ENCODE measurements at places on chromosomes 7 and 10. TPM values are rescaled to one million over a fixed set of nuclear protein-coding genes. Genes with fewer than 3 reads are reported as not detected.

The TECTB gene
- not detected for polyA plus RNA-seq

The FANK1 gene
- 0.53 TPM for polyA plus RNA-seq

The LOXL4 gene
- polyA plus RNA-seq, result 0.88 TPM

The MYL10 gene
- not detected for polyA plus RNA-seq

The TRIM74 gene
- polyA plus RNA-seq, result 0.46 TPM

GRCh38 chr7:102310414-102310815 is 23.7 kb downstream of the SH2B2 start:
- H3K27me3 ChIP-seq, result no peaks in the 10 kb centered on the region
- no peaks in the 10 kb centered on the region for H3K4me1 ChIP-seq
- no peak for DNase-seq
- no peak overlapping the region for H3K27ac ChIP-seq
- H3K36me3 ChIP-seq, result no peaks in the 10 kb centered on the region

GRCh38 chr7:94364816-94365215 is 29.9 kb upstream of the COL1A2 start:
- no peak overlapping the region for H3K4me3 ChIP-seq
- H3K36me3 ChIP-seq, result no peaks in the 10 kb centered on the region
- H3K4me1 ChIP-seq, result peaks cover 6% of the 10 kb centered on the region
- DNase-seq, result no peak

- no peaks in the 10 kb centered on the region for H3K27me3 ChIP-seq
- no peaks in the 10 kb centered on the region for H3K36me3 ChIP-seq
- H3K4me3 ChIP-seq, result no peak overlapping the region
- DNase-seq, result peak; percentile 46
Observed at GRCh38 chr7:150947241-150947745, 30.8 kb downstream of the KCNH2 start.

DNA sequence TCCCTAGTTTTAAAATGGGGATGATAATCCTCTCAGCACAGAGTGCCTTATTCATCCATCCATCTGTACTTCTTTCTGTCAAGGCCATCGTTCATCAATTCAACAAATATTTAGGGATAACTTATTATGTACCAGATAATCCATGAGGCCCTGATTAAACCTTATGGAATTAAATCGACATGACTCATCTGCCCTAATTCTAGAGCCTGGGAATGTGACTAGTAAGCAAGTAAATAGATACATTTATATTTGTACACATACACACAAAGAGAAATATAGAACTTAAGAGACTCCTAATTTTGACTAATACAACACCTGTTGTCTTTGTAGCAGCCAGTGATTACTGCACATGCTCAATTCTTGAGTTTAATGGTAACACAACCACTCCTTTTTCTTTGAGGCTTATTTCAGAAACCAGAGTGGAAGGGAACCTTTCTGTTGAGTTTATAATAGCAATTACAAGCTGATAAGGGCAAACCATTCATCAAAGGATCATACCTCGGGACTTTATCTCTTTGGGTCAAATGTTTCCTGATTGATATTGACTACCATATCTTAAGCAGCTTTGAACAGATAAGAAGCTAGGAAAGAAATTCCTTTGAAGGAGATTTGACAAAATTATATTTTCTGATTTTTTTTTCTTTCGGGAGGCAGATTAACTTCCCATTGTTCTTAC is 122.7 kb downstream of the ARID5B start:
- H3K4me1 ChIP-seq, result peaks cover 25% of the 10 kb centered on the region
- no peaks in the 10 kb centered on the region for H3K27me3 ChIP-seq

DNA sequence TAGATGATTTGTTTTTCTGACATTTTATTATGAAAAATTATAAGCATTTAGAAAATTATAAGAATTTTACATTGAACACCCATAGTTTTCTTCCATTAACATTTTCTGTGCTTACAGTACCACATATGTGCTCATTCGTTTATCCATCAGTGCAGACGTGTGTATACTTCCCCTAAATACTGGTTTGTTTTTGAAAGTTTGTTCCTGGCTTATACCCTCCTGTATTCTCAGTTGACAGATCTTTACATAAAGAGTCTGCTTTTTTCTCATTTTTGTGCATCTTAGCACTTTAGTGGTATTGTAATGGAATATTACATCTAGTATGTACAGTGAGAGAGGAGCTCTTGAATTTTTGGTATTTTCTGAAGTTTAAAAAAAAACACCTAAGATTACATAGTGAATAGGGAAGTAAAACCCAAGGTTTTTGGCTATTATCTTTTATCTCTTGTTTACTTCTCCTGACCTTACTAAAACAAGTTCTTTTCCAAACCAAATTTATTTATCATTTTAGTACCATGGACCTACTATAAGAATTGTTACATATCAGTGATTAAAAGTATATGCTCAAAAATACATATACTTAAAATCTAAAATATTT is 8.1 kb downstream of the DLD start:
- no peak for DNase-seq
- no peak overlapping the region for H3K27ac ChIP-seq
- H3K4me3 ChIP-seq, result no peak overlapping the region
- H3K27me3 ChIP-seq, result no peaks in the 10 kb centered on the region

GRCh38 chr10:131882590-131883451 is 18.0 kb upstream of the PPP2R2D start:
- no peaks in the 10 kb centered on the region for H3K36me3 ChIP-seq
- no peaks in the 10 kb centered on the region for H3K4me1 ChIP-seq
- no peak for DNase-seq
- no peak overlapping the region for H3K4me3 ChIP-seq
- H3K27ac ChIP-seq, result no peak overlapping the region
- peaks cover 7% of the 10 kb centered on the region for H3K27me3 ChIP-seq

DNA sequence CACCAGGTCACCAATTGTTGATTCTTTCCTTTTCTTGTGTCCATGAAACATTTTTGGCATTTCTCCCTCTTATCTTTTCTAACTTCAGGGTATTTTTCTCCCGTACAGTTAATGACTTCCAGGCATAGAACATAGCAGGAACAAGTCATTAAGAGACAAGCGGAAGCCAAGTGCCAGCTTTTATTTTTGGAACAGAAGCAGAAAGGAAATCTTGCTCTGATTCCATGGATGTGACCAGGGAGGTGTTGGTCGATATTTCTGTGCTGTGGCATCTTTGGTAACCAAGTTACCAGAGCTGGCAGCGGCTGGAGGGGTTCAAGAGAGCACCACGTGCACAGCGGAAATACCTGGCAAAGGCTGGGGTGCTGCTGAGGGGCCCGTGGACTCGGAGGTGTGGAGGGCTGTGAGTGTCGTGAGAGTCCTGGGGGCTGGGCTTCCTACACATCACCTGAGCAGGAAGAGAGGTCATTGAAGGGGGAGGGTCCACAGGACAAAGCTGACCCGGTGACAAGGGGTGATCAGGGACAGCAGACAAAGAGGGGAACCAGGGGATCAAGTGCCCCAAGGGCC is 1.8 kb downstream of the LLCFC1 start:
- H3K4me3 ChIP-seq, result no peak overlapping the region
- no peak overlapping the region for H3K27ac ChIP-seq
- H3K4me1 ChIP-seq, result no peaks in the 10 kb centered on the region
- H3K27me3 ChIP-seq, result no peaks in the 10 kb centered on the region
- DNase-seq, result no peak
- H3K36me3 ChIP-seq, result no peaks in the 10 kb centered on the region

Measured in heart left ventricle (tissue), 16 donors.